CD8-positive, alpha-beta T cell (primary cell): ENCODE measurements at places on chromosomes 3 and 15. TPM values are rescaled to one million over a fixed set of nuclear protein-coding genes. Genes with fewer than 3 reads are reported as not detected.

The GTF2E1 gene
- total RNA-seq = 7.8 TPM

GRCh38 chr15:100259266-100259665 lies 82.5 kb downstream of the ADAMTS17 start:
- DNase-seq = no peak

- no peak for DNase-seq
These were observed 4.2 kb downstream of the KLHL40 start for GRCh38 chr3:42689421-42690014.

GRCh38 chr3:31561891-31562290 lies 29.2 kb downstream of the STT3B start:
- no peak for DNase-seq
